H54 (cell line): ENCODE measurements at places on chromosomes 5 and 9.

DNA sequence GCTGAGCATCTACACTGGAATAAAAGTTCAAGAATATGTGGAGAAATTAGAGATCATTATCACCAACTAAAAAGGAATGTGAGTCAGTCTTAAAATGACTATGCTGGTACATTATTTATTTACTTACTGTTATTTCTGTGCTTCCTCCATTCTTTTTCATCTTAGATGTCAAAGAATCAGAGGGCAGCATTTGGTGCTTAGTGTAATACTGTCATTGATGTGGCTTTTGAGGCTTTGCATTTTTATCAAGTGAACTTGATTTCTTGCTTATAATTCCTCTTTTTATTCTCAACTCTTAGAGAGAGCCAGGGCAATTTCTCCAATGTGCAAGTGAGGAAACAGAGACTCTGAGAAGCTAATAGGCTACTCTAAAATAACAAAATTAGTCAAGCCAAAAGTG, 163.7 kb upstream of the TRPC7 start:
- no peak for DNase-seq

DNA sequence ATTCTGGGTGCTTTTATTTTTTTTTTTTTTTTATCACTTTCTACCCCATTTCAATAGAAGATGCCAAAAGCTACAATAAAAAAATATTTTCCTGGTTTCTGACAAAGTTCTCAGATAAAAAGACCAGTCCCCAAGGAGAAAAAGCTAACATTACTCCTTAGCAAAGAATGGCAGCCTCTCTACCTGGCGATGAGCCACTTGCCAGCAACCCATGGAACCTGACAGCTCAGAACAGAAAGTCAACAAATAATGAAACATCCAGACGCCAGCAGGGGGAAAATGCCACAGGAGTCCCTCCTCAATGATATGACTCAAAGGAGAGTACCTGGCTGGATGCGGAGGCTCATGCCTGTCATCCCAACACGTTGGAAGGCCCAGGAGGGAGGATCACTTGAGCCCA, 123.2 kb downstream of the MYO10 start:
- peak; percentile 42 for DNase-seq

DNA sequence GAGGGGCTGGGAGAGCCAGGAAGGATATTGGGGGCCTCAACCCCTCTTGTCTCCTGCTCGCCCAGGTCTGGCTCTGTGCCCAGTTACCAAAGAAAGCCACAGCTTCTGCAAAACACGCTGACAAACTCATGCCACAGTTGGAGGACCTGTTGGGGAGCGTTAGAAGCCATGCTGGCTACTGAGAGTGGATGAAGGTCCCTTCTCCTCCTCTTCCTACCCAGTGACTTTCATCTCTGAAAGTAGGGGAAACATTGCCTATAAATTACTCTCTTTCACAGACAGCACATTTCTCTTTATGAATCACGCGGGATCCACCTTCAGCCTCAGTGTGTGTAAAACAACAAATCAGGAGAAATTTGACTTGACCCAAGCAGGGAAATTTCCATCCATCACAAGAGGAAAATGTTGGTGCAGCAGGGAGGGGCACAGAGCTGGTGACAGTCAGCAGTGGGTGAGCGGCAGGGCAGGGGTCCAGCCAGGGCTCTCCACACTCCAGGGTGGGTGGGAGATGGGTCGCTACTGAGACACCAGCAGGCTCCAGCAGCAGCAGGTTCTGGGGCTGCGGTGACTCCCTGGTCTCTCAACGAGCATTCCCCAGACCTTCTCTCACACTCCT, 181.9 kb downstream of the FGF18 start:
- no peak for DNase-seq

GRCh38 chr5:107365320-107366109, 305.2 kb downstream of the EFNA5 start:
- DNase-seq = peak; percentile 8

DNA sequence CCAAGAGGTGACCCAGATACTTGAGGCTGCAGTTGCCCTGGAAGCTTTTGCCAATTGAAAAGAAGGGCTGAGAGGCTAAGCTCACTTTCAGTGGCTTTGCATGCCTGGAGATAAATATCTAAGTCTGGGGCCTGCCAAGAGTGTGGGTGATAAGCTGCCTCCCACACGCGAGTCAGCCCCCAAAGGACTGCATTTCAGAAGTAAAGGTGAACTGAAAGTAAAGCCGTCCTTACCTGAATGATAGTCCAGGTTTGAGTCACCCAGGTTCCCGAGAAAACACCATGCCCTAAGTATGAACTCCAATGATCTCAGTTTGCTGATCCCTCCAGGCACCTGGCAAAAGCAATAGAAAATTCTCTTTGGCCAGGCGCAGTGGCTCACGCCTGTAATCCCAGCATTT, 22.5 kb upstream of the N4BP3 start:
- DNase-seq = no peak

DNA sequence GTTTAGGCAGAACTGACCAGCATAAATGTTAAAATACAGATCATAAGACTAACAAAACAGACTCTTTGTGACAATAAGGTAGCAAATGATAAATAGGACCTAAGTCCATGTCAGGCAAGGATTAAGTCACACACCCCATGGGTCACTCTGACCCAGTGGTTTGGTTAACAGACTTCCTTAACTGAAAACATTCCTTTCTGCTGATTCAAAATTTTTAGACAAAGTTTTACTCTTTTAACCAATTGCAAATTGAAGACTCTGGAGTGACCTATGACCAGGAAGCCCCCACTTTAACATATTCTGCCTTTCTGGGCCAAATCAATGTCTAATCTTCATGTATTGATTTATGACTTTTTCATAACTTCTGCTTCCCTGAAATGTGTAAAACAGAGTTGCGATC, 4.9 kb upstream of the NXNL2 start:
- DNase-seq = peak; percentile 88

DNA sequence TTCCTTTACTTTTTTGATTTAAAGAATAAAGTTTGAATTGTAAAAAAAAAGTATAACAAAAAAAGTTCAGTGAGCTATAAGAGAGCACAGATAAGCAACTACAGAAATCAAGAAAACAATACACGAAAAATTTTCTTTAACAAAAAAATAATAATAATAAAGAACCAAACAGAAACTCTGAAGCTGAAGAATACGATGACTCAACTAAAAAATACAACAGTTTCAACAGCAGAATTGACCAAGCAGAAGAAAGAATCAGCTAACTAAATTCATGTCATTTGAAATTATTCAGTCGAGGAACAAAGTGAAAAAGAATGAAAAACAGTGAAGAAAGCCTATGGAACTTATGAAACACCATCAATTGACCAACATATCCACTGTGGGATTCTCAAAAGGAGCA, 177.7 kb downstream of the NDUFS4 start:
- DNase-seq = no peak

GRCh38 chr9:131864531-131864930, 124.7 kb upstream of the RAPGEF1 start:
- DNase-seq = no peak

DNA sequence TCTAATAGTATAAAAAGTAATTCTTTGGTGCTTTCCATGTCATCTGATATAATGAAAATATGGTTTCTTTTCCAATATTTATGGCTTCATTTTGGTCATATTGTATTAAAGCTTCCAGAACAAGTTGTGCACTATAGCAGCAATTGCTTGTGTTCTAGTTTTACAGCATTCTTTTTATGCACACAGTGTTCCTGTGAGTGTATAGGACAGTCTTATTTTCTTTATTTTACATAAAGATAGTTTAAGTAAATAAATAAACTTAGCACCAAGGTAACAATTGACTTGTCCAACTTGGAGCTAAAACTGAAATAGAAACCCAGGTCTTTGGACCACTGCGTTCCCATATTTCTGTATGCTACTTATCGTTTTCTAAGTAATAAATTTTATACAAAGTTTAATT, 38.9 kb downstream of the ATG10 start:
- no peak for DNase-seq

DNA sequence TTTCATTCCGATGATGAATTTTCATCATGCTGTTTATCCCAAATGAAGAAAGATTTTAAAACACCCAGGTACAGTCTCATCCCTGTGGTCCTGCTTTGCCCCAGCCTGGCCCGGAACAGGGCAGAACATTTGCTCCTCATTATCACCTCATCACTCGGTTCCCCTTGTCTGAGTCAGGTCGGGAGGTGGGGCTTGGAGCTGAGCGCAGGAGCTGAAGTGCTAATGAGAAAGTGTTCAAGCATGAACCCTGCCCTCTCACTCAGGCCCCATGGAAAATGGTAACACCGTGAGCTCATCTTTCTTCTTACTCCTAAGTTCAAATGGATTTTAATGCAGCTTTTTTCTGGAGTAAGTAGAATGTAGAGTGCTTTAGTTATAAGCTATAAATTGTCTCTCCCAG, 466.2 kb downstream of the KDM4C start:
- DNase-seq = no peak

GRCh38 chr5:59065554-59065953, 482.7 kb downstream of the RAB3C start:
- no peak for DNase-seq

GRCh38 chr9:27528886-27529315, 713 bp downstream of the MOB3B start:
- DNase-seq = peak; percentile 15
